ENCODE measurements at places on chromosomes 7 and 10.

DNA sequence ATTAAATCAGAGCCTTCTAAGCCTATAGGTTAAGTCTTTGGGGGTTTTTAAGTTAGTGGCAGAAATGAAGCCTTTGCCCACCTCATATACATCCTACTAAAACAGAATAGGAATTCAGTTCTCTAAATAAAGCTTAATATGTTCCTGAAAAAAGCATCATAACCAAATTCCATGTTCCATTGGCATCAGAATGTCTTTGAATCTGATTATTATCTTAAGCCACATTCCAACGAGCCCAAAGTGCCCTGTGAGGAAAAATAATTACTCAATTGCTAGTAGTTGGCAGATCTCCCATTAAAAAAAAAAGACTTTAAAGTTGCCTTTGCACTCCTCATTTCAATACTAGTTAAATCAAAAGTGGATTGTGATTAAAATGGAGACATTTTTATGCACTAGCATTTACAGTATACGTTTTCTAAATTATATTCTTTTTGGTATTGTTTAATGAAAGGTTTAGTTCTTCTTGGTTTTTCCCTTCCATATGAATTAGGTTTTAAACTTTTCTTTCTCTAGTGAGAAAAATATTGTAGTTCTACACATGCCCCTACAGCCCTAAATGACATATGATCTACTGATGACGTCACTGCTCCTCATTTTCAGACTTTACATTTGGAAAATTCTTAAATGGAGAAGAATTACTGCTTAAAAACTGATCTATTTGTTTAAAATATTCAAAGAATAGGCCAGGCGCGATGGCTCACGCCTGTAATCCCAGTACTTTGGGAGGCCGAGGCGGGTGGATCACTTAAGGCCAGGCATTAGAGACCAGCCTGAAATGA is 54.3 kb upstream of the CABCOCO1 start:
- no peak for DNase-seq

DNA sequence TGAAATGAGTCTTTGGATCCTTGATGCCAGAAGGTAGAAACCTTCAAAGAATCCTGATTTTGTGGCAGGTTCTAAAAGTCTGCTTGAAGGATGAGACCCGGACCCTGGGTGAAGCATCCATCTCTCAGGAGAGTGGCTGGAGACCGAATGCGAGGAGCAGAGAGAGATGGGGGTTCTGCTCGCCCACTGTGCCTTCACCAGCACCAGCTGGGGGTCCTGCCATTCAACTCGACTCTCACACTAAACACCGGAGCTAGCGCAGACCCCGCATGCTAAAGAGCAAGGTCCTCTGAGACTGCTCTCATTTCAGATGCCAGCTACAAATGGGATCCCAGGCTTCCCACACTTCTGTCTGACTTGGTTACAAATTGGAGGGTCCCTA is 218.4 kb downstream of the GLRX3 start:
- no peak for DNase-seq

DNA sequence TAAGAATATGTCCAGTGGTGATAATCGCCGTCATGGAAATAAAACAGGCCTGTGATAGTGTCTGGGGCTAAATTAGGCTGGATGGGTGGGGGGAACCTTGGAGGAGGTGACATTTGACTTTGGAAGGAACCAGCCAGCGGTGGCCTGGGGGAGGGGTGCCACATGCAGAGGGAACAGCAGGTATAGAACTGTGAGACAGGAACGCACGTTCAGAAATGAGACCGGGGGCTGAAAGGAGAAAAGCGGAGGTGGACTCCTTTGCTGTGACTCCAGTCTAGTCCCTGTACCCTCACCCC is 2.6 kb upstream of the CYP26A1 start:
- no peak for DNase-seq

GRCh38 chr7:77157446-77157845 is 35.0 kb downstream of the CCDC146 start:
- DNase-seq, result no peak

GRCh38 chr10:129285459-129285858 is 181.6 kb upstream of the MGMT start:
- no peak for DNase-seq

GRCh38 chr10:130208807-130209206 is 72.6 kb downstream of the GLRX3 start:
- no peak for DNase-seq

- DNase-seq, result no peak
Observed at GRCh38 chr10:129280908-129281586, 186.0 kb upstream of the MGMT start.

Data from iPS-NIHi11 (cell line).